DND-41 (cell line): ENCODE measurements at places on chromosomes 5 and 9.

GRCh38 chr9:26562338-26562737 lies 330.3 kb downstream of the CAAP1 start:
- no peak for DNase-seq
- H3K4me3 ChIP-seq: no peak overlapping the region
- no peak overlapping the region for H3K27ac ChIP-seq
- no peaks in the 10 kb centered on the region for H3K36me3 ChIP-seq
- H3K27me3 ChIP-seq: no peaks in the 10 kb centered on the region
- H3K4me1 ChIP-seq: no peaks in the 10 kb centered on the region

- no peak for DNase-seq
- H3K27me3 ChIP-seq: no peaks in the 10 kb centered on the region
- H3K36me3 ChIP-seq: peaks cover 69% of the 10 kb centered on the region
- H3K4me1 ChIP-seq: no peaks in the 10 kb centered on the region
- H3K27ac ChIP-seq: no peak overlapping the region
These were observed 21.8 kb downstream of the ZBED3 start for GRCh38 chr5:77065256-77065655.

- H3K27me3 ChIP-seq: no peaks in the 10 kb centered on the region
- H3K27ac ChIP-seq: no peak overlapping the region
- no peak overlapping the region for H3K4me3 ChIP-seq
- DNase-seq: no peak
- no peaks in the 10 kb centered on the region for H3K36me3 ChIP-seq
These were observed 8.3 kb upstream of the AFF4 start for GRCh38 chr5:132971483-132972435.

DNA sequence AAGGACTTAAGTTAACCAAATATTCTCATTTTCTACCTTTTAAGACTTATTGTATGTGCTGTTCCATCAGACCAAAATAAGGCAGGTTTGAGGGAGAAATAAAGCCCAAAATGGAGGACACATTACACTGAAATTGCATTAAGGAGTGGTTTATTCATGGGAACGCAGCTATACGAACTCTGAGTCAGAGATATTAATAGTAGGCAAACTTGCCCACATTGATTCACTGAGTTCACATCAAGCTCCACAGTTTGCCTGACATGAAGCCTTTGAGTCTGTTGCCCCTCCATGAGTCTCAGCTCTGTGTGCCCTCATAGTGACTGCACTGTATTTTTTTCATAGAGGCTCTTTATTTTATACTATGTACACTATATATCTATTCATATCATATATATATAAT lies 135.0 kb upstream of the SNX2 start:
- no peak for DNase-seq
- H3K4me3 ChIP-seq: no peak overlapping the region
- no peak overlapping the region for H3K27ac ChIP-seq

DNA sequence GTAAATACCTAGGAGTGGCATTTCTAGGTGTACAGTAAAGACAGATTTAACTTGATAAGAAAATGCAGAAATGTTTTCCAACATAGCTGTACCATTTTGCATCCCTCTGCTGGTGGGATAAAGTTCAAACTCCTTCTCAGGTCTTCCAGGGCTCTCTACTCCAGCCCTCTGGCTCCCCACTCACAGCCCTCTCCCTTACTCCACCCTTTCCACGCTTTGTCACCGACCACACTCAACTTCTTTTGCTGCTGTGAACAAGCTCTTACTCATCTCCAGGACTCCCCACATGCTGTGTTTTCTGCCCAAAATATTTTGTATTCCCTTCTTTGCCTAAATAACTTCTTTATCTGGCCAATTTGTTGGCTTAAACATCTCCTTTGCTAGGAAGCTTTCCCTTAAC lies 90.6 kb upstream of the OSMR start:
- H3K27ac ChIP-seq: no peak overlapping the region
- no peaks in the 10 kb centered on the region for H3K4me1 ChIP-seq
- H3K36me3 ChIP-seq: no peaks in the 10 kb centered on the region
- DNase-seq: no peak
- H3K4me3 ChIP-seq: no peak overlapping the region

DNA sequence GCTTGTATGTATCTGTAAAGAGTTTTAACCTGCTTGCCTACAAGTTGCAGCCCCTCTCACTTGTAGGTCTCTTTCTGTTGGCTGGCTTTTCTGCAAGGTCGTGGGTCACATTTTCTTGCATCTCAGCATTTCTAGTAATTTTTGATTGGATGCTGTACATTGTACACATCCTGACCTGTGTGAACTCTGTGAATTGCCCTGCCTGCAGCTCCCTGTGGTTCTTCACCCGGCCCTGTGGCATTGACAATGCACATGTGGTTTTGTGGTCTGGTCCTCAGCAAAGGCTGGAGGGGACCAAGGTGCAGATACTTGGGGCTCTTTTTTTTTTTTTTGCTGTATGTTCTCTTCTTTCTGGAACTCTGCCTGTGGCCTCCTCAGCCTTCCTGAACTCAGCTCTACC lies 53.6 kb downstream of the WNK2 start:
- DNase-seq: peak; percentile 58
- no peaks in the 10 kb centered on the region for H3K27me3 ChIP-seq

DNA sequence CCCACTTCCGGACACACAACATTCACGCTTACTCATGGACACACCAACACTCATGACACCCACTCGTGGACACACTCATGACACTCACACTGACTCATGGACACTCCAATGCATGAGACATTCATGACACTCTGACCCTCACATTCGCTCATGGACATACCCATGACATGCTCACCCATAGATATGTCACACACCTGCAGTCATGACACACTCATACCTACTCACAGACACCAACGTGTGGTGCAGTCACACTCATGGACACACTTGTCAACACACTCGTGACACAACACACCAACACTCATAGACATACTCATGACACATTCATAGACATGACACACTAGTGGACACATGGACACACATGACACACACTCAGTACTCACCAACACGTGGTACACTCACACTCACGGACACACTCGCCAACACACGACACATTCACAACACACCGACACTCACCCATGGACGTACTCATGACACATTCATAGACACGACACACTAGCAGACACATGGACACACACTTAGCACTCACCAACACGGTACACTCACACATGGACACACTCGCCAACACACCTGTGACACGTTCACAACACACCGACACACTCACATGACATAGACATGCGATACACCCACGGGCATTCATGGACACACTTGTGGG lies 73.4 kb downstream of the PHF2 start:
- no peaks in the 10 kb centered on the region for H3K4me1 ChIP-seq
- no peak overlapping the region for H3K4me3 ChIP-seq
- no peak for DNase-seq
- no peaks in the 10 kb centered on the region for H3K27me3 ChIP-seq
- H3K36me3 ChIP-seq: peaks cover 74% of the 10 kb centered on the region
- H3K27ac ChIP-seq: no peak overlapping the region
